HepG2 (cell line): ENCODE measurements at places on chromosomes 6 and 20.

- no peak for DNase-seq
Measured at GRCh38 chr6:97757575-97757974, 474.6 kb upstream of the MMS22L start.

- no peak for DNase-seq
Measured at GRCh38 chr6:161409353-161409752, 135.5 kb upstream of the AGPAT4 start.

- DNase-seq = no peak
Measured at GRCh38 chr20:18267815-18268214, 20.5 kb upstream of the ZNF133 start.

DNA sequence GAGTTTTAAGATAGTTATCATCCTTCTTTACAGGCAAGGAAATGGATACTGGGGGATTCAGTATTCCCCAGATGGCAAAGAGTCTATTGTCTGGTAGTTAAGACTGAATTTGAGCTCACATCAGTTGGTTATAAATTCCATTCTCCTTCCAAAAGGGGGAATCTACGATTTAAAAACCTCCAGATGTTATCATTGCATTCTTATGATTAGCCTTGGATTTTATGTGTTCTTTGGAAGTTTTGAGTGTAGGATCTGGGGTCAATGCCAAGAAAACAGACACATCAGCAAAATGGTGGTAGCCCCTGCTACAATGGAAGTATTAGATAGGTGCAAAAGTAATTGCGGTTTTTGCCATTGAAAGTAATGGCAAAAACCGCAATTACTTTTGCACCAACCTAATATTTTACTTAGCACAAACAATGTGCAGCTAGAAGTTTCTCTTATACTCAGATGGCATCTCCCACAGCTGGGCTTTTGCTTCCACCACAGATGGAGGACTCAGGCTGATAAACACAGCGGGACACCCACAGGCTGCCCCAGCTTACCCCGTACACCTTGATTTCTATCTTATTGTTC, 168.2 kb upstream of the RIN2 start:
- DNase-seq = no peak

GRCh38 chr6:41059556-41059955, 6.6 kb downstream of the APOBEC2 start:
- DNase-seq = no peak
